ENCODE measurements at places on chromosomes 2 and 18. TPM values are rescaled to one million over a fixed set of nuclear protein-coding genes. Genes with fewer than 3 reads are reported as not detected.

Gene SLC19A3
- total RNA-seq: 0.86 TPM

Gene UGT1A4
- total RNA-seq: not detected

Gene FIGN
- 6.5 TPM for total RNA-seq

Gene LYPD1
- total RNA-seq: 58.1 TPM

Gene CAPN13
- not detected for total RNA-seq

Gene FHOD3
- total RNA-seq: not detected

Gene RAB1A
- 128 TPM for total RNA-seq

Gene ALPP
- not detected for total RNA-seq

Gene LRPPRC
- total RNA-seq: 143 TPM

All from thoracic aorta endothelial cell (primary cell).